ENCODE measurements at places on chromosomes 16 and 17.

- DNase-seq: no peak
Observed at GRCh38 chr17:56510554-56511342, 82.8 kb upstream of the NOG start.

- no peak for DNase-seq
Observed at GRCh38 chr16:87297918-87298631, 19.1 kb downstream of the C16orf95 start.

GRCh38 chr17:20852239-20852989 lies 190.4 kb downstream of the USP22 start:
- no peak for DNase-seq

GRCh38 chr17:42475121-42475520 lies 16.4 kb downstream of the ATP6V0A1 start:
- DNase-seq: no peak

DNA sequence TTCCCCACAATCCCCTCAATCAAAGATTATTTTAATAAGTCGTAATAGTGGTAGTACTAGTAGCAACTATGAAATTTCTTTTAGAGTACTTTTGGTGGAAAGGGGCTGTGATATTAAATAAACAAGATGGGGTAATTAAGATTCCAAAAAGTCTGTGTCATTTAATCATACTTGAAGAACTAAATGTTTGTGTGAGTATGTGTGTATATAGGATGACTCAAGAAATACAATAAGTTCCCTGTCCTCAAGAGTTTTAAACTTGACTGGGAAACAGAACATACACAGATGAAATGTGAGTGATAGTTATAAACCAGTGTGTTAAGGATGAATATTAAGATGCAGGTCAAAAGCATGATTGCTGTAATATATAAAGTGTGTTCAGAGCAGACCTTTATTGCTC lies 2.3 kb downstream of the ALDH3A2 start:
- no peak for DNase-seq

DNA sequence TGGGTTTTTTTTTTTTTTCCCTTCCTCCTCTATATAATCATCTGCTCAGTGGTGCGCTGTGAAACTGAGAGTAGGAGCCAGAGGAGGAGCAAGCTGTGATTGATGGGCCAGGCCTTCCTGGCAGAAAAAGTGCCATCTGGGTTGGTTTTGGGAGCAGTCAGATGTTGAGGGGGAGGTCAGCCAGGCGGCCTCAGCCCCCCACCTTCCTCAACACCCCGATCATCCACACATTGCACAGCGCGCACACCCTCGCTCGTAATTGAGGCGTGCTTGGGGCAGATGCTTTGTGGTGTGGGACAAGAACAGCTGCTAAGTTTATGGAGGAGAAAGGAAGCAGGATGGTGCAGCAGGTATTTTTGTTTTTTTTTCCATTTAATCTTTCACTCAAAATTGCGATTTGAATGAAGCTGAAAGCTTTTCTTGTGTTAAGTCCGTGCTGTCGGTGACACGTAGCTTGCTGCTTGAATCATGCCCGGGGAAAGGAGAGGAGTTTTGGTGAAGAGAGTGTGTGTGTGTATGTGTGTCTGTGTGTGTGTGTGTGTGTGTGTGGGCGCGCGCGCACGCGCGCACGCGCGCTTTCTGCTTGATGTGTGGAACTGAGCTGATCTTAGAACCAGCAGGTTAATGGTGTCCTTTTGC lies 177.4 kb downstream of the RBFOX1 start:
- no peak for DNase-seq

- DNase-seq: no peak
Observed at GRCh38 chr17:79086609-79087427, 12.2 kb downstream of the ENGASE start.

- no peak for DNase-seq
Observed at GRCh38 chr17:79413611-79414010, 197.2 kb downstream of the RBFOX3 start.

DNA sequence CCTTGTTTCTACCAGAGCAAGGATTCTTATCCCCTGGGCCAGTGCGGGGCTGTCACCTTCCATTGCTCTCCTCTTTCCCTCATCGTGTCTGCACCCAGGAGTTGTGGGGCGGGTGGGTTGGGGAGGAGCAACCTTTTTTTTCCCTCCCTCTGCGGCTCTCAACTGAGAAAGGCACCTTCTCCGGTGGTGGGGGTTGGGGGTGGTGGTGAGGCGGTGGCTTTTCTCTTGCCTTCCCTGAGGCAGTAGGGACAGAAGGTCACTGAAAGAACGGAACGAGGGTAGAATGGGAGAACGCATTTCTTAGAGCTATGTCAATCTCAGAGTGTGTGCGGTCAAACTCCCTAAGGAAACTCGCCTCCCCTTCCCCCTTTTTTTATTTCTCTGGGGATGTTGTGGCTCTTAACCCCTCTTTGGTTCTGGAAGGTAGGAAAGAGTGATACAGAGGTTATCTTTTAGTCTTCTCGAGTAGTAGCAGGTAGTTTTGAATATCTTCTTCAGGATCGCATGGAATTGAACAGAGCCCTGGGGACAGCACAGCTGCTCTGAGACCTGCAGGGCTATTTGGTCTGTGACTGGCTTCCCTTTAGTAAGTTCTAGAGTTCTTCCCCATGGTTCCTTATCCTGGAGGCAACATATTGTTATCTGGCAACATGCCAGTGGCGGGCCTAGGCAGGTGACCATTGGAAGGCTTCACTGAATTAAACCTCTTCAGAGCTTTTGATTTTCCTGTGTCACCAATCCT lies 994 bp downstream of the CLTC start:
- DNase-seq: no peak

GRCh38 chr17:62989501-62989900 lies 23.5 kb downstream of the TANC2 start:
- DNase-seq: no peak

- no peak for DNase-seq
Observed at GRCh38 chr16:84610376-84610775, 7.5 kb downstream of the COTL1 start.

DNA sequence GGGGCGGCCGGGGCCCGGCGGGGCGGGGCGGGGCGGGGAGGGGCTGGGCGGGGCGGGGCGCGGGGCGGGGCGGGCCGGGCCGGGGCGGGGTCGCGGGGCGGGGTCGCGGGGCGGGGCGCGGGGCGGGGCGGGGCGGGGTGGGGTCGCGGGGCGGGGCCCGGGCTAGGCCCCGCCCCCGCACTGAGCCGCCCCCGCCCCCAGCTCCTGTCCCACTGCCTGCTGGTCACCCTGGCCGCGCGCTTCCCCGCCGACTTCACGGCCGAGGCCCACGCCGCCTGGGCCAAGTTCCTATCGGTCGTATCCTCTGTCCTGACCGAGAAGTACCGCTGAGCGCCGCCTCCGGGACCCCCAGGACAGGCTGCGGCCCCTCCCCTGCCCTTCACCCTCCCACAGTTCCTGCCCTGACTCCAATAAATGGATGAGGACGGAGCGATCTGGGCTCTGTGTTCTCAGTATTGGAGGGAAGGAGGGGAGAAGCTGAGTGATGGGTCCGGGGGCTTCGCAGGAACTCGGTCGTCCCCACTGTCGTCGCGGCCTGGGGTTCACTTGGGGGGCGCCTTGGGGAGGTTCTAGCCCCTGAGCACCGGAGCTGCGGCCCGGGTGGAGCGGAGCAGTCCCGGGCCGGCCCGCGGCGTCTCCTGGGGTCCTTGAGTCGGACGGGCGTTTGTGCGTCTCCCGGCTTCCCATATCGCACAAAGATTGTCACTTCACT lies 795 bp upstream of the HBM start:
- no peak for DNase-seq

- no peak for DNase-seq
Observed at GRCh38 chr17:80814491-80814890, 177.2 kb upstream of the CHMP6 start.

DNA sequence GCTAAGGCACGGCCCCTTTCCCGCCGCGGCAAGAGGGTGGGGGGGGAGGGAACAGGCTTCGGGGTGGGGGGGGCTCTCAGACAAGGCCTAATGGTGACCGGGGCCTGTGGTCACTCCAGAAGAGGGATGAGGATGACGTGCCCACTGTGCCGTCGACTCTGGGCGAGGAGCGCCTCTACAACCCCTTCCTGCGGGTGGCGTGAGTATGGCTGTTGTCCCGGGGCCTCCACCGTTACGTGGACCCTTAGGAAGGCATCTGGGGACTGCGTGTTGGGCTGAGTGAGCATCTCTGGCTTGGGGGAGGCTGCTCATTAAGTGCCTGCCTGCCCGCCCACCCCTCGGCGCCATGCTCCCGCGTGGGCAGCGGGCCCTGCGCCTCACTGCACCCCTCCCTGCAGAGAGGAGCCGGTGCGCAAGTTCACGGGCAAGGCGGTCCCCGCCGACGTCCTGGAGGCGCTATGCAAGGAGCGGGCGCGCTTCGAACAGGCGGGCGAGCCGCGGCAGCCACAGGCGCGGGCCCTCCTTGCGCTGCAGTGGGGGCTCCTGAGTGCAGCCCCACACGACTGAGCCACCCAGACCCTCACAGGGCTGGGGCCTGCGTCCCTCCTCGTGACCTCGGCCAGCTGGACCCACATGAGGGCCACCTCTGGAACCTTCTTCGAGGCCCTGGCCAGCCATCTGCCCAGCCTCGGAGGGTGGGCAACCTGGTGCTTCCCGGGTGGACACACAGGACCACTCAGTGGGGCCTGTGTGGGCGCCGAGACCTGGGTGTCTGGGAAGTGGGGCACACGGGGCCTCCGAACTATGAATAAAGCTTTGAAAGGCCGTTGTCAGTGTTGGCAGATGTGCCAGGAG lies 2.2 kb downstream of the HAGHL start:
- no peak for DNase-seq

GRCh38 chr16:52203096-52203495 lies 343.8 kb downstream of the TOX3 start:
- no peak for DNase-seq

GRCh38 chr17:30905742-30906100 lies 317 bp downstream of the TEFM start:
- DNase-seq: no peak

- DNase-seq: no peak
Observed at GRCh38 chr16:68236826-68237242, 907 bp upstream of the ESRP2 start.

DNA sequence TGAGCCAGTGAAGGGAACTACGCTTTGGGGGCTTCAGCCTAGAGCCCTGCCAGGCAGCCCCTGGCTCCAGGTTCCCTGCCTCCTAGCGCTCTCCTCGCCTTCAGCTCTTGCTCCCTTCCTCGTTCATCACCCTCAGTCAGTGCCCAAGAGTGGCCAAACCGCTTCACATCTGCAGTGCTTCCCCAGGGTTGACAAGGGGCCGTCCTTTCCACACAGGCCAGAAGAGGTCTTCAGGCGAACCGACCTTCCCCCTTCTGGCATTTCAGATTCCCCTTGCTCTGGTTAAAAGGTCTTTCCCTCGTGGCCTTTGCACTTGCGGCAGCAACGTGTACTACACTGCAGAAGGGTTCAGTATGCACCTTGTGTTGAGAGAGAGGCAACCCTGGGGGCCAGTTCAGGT lies 4.1 kb downstream of the RASD1 start:
- DNase-seq: no peak

- DNase-seq: no peak
Observed at GRCh38 chr16:2027024-2028010, 615 bp downstream of the NHERF2 start.

DNA sequence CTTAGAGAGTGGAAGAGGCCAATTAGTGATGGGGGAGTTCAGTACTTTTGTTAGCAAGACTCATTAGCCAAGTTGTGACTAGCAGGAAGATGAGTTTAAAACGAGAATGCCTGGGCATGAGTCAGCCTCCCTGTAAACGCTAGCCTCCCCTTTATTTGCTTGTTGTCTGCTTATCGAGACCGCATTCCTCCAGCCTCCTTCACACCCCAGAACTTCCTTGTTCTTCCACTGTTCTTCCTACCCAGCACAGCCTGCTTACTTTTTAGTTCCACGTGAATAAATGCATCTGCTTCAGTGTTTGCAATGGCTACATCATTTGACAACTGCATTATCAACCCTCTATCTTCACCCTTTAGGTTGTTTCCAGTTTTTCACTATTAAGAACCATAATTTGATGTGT lies 20.2 kb upstream of the OR3A1 start:
- DNase-seq: no peak

DNA sequence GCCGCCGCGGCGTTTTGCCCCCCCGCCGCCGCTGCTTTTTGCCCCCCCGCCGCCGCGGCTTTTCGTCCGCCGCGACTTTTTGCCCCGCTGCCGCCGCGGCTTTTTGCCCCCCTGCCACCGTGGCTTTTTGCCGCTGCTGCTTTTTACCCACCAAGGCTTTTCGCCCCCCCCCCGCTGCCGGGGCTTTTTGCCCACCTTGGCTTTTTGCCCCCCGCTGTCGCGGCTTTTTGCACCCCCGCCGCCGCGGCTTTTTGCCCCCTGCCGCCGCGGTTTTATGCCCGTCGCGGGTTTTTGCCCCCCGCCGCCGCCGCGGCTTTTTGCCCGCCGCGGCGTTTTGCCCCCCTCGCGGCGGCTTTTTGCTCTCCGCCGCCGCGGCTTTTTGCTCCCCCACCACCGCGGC lies 1343.0 kb downstream of the TP53TG3F start:
- no peak for DNase-seq

- DNase-seq: no peak
Observed at GRCh38 chr16:73543970-73544599, 496.2 kb upstream of the ZFHX3 start.

- no peak for DNase-seq
Observed at GRCh38 chr17:77496831-77497577, 356.2 kb downstream of the SEC14L1 start.

- no peak for DNase-seq
Observed at GRCh38 chr16:55091213-55091870, 160.7 kb downstream of the IRX5 start.

DNA sequence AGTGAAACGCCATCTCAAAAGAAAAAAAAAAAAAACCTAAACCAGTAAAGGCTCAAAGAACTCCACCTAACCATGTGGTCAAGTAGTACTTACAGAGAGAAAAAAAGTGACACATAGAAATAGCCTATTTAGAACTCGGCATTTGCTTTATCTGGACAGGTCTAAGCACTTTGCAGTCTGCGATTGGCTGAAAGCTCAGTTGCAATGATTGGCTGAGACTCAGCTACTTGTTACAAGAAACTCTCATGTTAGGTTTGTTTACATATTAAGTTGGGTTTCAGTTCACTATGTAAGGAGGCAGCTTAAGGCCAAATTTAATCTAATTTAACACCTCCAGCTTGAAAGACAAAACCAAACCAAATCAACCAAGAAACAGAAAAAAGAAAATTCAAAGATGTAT lies 19.1 kb downstream of the ABCC3 start:
- DNase-seq: no peak

DNA sequence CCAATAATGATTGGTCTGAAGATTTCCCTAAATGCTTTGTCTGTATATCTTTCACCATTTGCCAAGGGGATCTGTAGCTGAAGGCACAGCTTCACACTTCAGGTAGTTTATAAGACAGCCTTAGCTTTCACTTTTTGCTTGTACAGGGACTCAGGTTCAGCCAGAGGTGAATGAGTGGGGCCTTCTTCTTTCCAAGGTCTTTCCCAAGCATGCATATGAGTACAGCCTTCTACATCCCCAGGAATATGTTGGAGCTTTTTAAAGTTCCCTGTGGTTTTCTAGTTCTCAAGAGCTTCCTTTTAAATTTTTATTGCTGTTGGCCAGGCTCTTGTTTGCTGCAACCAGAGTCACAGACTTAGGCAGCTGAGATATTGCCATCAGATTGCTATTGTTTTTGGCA lies 17.9 kb upstream of the SPDYE4 start:
- DNase-seq: no peak

- no peak for DNase-seq
Observed at GRCh38 chr16:24990803-24991202, 24.4 kb downstream of the ARHGAP17 start.

- no peak for DNase-seq
Observed at GRCh38 chr16:3754081-3754703, 36.9 kb upstream of the TRAP1 start.

All from Panc1 (cell line).